T-helper 17 cell (primary cell): ENCODE measurements at places on chromosomes 5 and 9. TPM values are rescaled to one million over a fixed set of nuclear protein-coding genes. Genes with fewer than 3 reads are reported as not detected.

Gene LECT2
- total RNA-seq = not detected

Gene SH2D3C
- 27.2 TPM for total RNA-seq

Gene CTNNA1
- total RNA-seq = 20.9 TPM

Gene ZNF879
- 4.8 TPM for total RNA-seq

Gene PCDHGA1
- total RNA-seq = not detected

Gene C5orf52
- not detected for total RNA-seq

Gene KIAA0825
- 2.6 TPM for total RNA-seq

Gene ZFAND5
- 268 TPM for total RNA-seq
